Stimulated activated CD8-positive, alpha-beta memory T cell treated with anti-CD3 and anti-CD28 coated beads, Interleukin-4, amount 100 ng/mL, for 24 hours (primary cell): ENCODE measurements at places on chromosomes 2 and 18.

GRCh38 chr2:240597054-240597418 is 10.5 kb downstream of the CAPN10 start:
- no peak for DNase-seq

GRCh38 chr2:218271865-218272530 is 1.7 kb downstream of the PNKD start:
- DNase-seq, result no peak

GRCh38 chr18:360676-361075 is 92.8 kb upstream of the THOC1 start:
- no peak for DNase-seq

GRCh38 chr2:105118960-105119359 is 81.1 kb downstream of the MRPS9 start:
- no peak for DNase-seq

DNA sequence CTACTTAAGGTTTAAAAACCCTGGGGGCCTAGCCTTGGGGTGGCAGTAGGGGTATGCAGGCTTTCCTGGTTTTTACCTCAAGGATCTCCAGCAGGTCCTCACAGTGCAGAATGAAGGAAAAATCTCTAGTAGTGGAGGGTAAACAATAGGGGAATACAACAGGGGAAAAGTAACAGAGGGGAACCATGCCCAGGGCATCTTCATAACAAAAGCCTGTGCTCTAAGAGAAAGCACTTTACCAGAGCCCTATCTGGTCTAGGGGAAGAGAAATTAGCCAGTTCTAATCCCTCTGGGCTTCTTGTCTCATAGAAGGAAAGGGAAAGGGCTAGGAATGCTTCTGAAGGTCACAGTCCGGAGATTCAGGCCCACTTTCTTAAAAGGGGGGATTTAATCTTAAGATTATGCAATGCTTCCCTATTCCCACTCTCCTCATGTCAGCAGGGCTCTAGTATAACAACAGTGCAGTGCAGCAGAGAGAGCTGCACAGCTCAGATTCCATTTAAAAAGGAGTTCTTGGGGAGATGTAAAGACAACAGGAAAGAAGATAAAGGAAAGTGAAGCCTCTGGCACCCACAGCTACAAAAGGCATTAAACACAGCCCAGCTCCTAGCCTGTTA is 149.0 kb upstream of the CYP1B1 start:
- DNase-seq, result no peak

GRCh38 chr18:33051407-33051806 is 278.6 kb upstream of the KLHL14 start:
- DNase-seq, result no peak

GRCh38 chr2:143907801-143908200 is 612.1 kb downstream of the ZEB2 start:
- DNase-seq, result no peak

- no peak for DNase-seq
These were observed 434.8 kb upstream of the SLC8A1 start for GRCh38 chr2:40886655-40887054.

DNA sequence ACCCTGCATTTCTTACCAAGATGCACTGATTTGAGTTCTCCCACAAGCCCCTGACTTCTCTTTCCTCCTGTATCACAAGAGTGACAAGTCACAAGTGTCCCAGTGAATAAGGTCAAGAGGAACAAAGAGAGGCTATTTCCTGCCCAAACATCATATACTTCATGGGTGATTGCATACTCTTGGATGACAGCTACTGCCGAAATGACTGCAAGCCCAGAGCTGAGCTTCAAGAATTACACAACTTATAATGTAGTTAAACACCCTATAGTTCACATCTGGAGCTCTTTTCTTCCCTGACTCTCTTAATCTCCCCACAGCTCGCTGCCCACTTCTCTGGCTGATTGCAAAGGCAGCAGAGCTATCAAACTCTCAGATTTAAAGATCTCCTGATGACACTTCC is 289.7 kb upstream of the PARD3B start:
- DNase-seq, result no peak

DNA sequence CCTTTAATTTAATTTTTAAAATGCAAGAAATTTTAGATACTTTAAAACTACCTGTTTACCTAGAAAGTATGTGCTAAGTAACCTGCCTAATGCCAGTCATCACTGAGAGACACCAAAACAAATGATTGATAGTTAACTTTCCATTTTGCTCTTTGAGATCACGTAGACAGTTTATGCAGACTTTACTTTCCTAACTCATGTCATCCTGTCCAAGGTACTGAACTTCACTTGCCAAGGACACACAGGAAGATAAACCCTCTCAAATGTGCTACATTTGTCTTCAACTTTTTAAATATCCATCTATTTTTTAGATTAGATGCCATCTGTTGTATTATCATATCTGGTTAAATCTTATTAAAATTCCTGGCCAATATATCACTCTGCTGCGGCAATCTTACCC is 20.1 kb upstream of the SCN1A start:
- DNase-seq, result no peak

GRCh38 chr18:23536204-23536603 is 32.9 kb downstream of the RMC1 start:
- no peak for DNase-seq

GRCh38 chr2:222452422-222452950 is 28.1 kb downstream of the SGPP2 start:
- DNase-seq, result no peak

DNA sequence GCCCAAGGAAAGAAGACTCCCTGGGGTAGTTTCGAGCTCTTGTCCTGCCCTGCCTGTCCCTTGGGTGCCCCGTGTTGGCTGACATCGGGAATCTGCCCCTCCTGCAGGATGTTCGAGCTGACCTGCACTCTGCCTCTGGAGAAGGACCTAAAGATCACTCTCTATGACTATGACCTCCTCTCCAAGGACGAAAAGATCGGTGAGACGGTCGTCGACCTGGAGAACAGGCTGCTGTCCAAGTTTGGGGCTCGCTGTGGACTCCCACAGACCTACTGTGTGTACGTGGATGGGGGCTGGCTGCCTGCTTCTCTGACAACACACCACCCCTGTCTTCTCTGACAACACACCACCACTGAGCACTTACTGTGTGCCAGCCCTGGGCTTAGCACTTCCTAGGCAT is 210.8 kb downstream of the DYSF start:
- DNase-seq, result no peak

DNA sequence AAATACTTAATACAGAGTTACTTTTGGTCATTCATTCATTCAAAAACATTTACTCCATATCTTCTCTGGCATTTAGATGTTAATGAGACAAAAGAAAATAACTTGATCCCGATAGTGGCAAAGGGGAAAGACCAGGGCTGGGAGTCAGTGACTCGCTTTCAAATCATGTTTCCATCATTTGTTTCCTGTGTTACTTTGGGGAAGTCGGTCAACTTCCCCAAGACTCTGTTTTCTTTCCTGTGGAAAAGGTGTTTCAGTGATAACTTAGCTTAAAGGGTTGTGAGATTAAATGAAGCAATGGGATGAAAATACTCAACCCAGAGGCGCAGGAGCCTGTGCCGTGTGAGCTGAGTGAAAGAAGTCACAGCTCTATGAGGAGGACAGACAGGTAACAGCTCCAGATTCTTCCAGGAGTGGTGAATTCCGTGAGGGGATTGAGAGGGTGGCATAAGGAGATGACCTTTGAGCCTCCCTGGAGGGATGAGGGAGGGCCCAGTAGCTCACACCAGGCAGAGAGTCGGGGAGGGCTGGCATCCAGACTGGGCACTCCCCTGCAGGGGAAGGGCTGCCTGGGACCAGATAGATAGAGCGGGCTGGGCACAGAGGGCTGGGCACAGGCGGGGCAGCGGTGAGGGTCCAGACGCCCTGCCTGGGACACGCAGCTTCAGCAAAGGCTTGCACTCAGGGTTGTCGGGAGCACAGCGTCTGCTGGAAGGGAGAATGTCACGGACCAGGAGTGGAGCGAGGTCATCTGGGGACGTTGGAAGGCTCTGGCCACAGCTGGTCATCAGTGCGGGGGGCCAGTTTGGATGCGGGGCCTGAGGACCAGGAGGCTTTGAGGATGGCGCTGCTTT is 70.1 kb downstream of the TSHZ1 start:
- DNase-seq, result no peak

DNA sequence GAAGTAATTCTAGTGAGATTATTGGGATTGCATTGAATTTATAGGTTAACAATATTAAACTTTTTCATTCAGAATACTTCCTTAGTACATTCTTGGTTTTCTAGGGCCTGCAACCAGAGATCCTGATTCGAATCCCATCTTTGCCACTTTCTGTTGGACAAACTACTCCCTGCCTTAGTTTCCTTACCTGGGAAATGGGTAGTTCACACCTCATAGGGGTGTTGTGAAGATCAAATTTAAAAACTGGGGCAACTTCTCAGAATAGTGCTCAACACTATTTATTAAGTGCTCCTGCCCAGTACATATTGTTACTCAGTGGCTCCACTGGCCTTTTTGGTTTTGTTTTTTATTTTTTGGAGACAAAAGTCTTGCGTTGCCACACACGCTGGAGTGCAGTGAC is 43.5 kb downstream of the SMCHD1 start:
- DNase-seq, result no peak

DNA sequence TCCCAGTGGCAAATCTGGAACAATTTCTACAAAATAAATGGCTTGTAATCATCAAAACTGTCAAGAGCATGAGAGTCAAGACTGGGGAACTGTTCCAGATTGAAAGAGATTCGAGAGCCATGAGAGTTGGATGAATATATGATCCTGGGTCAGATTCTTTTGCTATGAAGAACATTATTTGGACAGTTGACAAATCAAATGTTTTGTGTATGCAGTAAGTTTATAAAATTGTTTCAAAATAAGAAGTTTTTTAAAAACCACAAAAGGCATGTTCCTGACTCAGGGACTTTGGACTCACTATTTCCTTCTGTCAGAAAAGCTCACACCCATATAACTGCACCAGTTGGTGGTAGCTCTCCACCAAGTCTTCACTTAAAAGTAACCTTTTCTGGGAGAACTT is 38.5 kb downstream of the ROCK2 start:
- DNase-seq, result no peak

DNA sequence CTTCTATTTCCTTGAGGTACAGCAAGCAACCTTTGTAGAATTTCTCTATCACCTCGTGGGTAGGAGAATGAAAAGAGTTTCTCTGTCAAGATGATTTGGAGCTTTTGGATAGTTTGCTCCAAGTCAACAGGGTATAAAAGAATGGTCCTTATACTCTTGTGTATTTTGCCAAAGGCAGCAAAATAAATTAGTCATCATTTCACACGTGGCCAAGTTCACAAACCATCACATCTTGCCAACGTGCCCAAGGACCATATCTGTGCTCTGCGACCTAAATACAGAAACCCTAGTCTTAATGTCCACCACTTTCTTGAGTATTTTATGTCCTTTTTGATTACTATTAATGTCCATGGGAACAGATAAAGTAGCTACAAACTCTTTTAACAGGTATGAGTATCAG is 262.9 kb downstream of the AFF3 start:
- DNase-seq, result no peak

- DNase-seq, result no peak
These were observed 178.1 kb upstream of the CYP26B1 start for GRCh38 chr2:72325592-72326422.

DNA sequence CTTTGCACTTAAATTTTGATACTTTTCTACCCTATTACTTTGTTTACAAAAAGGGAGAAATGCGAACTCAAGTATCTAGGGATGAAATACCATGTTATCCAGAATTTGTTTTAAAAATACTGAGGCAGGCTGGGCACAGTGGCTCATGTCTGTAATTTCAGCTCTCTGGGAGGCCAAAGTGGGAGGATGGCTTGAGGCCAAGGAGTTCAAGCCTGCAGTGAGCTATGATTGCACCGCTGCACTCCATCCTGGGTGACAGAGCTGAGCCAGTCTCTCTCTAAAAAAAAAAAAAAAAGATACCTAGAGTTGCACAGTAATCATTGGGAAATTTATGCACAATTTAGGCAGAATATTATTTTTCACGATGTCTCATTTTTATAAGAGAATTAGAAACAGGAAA is 12.4 kb upstream of the VAPA start:
- DNase-seq, result no peak

GRCh38 chr2:215275824-215276223 is 36.0 kb upstream of the ATIC start:
- DNase-seq, result no peak

DNA sequence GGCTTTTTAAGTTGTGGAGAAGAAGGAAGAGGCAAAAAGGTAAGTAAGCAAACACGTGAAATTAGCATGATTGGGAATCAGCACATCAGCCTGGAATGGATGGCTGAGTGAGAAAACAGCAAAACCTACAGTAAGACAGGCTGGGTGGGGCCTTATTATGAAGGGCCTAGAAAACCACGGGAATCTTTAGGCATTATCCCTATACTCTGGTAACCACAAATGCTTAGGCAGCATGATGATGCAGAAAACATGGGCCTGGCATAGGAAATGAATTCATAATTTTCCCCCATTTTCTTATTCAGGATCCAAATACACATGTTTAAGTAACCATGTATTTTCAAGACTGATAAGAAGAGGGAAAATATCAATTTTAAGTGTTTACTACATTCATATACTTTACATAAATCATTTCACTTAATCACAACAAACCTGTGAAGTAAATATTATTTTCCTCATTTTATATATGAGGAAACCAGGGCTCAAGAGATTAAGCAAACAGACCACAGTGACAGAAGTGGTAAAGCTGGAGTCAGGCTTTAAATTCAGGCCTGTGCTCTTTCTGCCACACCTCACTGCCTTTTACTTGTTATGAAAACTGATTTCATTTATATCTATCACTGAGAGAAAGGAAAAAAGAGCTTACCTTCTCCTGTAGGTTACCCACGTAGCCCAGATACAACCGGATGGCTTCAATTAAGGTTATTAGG is 4.0 kb downstream of the TMEM17 start:
- no peak for DNase-seq

- DNase-seq, result no peak
These were observed 25.5 kb downstream of the CYRIA start for GRCh38 chr2:16640001-16640700.

DNA sequence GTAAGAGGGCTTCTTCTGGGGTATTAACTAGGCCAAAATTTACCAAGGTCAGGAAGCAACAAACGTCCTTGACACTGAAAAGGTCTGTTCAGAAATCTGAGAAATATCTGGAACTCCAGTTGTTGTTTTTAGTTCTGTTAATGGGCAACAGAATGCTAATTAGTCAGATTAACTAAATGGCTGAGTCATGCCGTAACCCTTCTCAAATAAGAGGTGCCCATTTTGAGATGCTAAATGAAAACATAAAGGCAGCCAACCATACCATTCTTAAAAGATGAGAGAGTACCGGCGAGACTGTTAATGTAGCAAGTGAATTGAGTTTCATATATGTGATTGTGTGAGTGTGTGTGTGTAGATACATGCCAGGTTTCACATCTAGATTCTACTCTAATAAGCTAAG is 147.9 kb upstream of the GAREM1 start:
- no peak for DNase-seq

- no peak for DNase-seq
These were observed 496.1 kb upstream of the FSIP2 start for GRCh38 chr2:185242462-185242861.
